ENCODE measurements at places on chromosomes 16 and 17.
A peak's percentile ranks its signal among the peaks of the same experiment; 100 is the strongest.

DNA sequence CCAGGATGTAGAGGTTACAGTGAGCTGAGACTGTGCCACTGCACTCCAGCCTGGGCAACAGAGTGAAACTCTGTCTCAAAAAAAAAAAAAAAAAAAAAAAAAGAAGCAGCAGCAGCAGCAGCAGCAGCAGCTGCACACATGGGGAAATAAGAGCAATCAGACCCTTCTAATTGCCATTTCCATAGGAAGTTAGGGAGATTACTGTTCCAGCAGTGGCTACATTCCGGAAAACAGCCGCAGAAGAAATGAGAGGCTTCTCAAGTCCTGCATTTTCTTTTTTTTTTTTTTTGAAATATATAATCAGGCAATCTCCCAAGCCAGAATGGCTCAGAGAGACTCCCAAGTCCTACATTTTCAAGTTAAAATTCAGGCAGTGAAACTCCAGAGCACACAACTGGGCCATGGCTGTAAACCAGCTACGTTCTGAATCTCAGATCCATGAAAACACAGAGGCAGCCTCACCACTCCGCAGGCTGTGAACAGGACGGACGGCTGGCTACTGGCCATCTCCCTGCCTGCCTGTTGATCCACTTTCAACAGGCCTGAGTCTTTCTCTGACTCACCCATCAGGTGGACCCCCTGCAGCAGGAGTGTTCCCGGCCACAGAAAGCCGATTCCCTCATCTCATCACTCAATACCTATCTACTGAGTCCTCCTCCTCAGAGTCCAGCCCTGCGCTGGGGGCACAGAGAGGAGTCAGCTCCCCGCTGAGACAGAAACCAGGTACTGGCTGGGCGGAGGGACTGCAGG lies 15.0 kb downstream of the TRPV1 start:
- DNase-seq = no peak

DNA sequence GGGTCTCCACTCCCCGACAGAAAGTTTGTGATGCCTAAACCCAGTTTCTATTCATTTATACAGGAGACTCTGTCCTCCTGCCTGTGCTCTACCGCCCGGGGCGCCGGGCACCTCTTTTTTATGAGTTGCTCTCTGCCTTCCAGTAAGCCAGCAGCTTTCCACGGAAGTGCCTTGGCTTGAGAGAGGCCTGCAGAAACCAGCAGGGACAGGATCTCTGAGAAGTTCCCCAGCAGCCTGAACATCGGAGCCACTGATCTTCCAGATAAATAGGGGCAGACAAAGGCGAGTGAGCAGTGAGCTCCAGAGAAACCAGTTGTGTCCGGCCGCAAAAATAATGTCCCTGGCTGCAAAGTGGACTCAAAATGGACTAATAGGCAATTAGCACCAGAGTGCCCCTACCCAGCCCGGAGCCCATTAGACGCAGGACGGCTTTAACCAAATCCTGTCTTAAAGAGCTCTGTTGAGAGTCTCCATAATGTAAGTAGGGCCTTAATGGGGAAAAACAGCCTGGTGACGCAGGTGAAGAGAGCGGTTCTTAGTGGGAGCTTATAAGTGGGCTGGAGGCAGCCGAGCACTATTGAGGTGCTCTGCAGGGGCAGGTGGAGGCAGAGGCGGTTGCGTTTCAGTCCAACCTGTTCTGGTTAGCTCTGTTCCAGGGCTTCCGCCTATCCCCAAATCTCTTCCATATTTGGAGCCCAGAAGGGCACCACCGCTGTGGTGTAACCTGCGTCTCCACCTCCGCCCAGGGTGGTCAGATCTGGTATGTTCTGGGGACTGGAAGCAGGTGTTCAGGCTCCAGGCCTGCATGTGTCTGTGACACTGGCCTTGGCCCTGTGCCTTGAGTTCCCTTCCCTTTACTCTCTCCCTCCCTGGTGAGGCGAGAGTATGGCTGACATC lies 74.1 kb downstream of the NT5M start:
- no peak for DNase-seq

- DNase-seq = no peak
Measured at GRCh38 chr16:67423611-67424260, 7.2 kb upstream of the HSD11B2 start.

- DNase-seq = peak; percentile 83
Measured at GRCh38 chr17:58082870-58083490, at the start of gene DYNLL2. DYNLL2 (plus strand) TSS chr17:58083419; CDS start chr17:58087091, 3,672 bp downstream.

DNA sequence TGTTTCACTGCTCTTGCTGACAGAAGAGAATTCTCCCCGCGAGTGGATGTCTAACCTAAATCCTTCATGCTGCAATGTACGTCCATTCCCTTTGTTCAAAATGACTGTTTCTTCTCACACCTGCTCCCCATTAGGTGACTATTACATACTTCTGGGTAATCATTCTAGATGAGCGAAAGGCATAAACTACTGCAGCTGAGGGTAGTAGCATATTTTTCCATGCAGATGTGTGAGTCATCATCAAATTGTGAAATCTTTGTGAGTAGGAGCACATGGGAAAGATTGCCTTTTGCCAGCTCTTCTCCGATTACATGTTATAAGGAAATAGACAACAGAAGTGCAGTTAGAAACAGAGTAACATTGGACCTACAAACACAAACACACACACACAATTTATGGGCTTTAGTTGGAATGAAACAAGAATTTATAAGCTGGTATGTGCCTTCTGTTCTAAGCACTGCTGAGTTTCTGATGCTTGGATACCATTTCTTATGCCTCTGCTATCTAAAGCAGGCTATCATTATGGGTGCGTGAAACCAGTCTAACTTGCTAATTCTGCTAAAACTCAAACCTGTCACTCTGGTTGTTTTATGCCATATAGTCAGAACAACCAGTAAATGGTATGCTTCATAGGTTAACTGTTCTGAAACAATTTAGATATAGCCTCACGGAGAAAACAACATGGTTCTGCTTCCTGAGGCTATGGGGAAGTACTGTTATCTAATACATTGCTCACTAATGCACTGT lies 346.9 kb upstream of the PSMD7 start:
- DNase-seq = no peak

- no peak for DNase-seq
Measured at GRCh38 chr17:47286198-47286914, 32.7 kb downstream of the ITGB3 start.

DNA sequence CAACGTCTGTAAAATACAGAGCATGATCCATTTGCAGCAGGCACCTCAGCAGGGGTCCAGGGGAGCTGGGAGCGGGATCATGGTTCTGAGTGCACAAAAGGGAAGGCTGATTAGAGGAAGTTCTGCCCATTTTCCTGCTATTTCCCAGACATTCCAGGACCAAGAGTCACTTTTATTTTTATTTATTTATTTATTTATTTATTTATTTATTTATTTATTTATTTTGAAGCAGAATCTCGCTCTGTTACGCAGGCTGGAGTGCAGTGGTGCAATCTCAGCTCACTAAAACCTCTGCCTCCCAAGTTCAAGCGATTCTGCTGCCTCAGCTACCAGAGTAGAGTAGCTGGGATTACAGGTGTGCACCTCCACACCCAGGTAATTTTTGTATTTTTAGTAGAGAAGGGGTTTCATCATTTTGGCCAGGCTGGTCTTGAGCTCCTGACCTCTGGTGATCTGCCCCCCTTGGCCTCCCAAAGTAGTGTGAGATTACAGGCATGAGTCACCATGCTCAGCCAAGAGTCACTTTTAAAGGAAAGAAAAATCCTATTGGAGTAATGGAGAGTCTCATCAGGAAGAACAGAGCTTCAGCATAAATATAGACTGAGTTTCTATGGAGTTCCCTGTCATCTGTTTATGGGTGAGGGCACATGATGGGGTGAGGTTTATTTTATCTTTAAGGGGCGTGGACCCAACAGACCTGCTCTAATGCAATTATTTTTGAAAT lies 355.2 kb downstream of the HAPSTR1 start:
- DNase-seq = no peak

- DNase-seq = no peak
Measured at GRCh38 chr17:50638606-50638965, 3.9 kb downstream of the ABCC3 start.

DNA sequence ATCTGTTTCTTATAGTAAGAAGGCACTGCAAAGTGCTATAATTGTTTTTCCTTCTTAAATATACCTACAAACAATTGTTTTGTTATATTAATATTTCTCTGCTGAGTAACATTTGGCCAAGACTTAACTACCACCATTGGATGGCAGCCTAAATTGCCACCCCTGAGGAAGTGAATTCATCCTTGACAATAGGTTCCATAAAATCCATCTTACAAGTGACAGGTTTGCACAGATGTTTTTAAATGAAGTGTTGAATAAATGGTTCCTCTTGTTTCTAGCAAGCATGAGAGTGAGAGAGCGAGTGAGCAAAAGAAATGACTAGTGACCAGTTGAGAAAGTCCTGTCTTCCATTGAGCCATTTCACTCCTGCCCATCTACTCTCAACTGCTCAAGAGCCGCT lies 8.3 kb upstream of the MPHOSPH6 start:
- DNase-seq = no peak

DNA sequence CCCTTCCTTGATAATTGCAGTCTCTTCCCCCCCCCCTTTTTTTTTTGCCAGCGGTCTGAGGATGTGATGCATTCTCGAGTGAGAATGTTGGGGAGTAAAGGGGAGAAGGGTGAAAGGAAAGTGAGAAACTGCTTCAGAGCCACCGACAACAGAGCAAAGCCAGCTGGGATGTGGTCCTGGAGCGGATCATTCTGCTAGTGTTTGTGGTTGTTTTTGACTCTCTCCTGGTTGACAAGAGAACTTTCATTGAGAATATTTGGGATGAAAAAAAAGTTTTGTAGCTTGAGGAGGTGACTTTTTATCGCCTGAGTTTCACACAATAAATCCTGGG lies 1.3 kb downstream of the NF1 start:
- DNase-seq = no peak

DNA sequence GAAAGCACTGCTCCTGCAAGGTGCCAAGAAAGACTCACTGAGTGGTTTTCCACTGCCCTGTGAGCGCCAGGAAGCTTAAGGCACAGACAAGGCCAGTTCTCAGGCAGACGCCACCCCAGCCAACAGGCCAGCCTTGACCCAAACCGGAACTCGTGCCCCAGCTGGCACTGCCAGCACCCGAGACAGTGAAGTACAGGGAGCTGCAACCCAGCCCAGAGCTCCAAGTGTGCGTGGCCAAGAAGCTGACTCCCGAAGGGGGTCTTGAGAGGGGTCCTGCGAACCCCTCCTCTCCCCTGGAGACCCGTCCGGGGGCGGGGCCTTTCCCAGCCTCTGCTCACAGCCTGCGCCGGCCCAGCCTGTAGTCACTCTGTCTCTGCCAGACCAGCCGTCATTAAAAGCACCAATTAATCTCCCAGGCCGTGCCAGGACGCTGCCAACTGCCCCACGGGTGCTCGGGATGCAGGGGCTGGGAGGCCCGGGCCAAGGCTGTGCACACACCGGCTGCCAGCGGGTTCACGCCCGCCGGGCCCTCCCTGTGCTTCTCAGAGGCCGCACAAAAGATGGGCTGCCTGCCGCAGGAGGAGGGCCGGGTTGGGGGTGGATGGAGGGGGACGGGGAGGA lies 4.4 kb upstream of the SOX8 start:
- no peak for DNase-seq

DNA sequence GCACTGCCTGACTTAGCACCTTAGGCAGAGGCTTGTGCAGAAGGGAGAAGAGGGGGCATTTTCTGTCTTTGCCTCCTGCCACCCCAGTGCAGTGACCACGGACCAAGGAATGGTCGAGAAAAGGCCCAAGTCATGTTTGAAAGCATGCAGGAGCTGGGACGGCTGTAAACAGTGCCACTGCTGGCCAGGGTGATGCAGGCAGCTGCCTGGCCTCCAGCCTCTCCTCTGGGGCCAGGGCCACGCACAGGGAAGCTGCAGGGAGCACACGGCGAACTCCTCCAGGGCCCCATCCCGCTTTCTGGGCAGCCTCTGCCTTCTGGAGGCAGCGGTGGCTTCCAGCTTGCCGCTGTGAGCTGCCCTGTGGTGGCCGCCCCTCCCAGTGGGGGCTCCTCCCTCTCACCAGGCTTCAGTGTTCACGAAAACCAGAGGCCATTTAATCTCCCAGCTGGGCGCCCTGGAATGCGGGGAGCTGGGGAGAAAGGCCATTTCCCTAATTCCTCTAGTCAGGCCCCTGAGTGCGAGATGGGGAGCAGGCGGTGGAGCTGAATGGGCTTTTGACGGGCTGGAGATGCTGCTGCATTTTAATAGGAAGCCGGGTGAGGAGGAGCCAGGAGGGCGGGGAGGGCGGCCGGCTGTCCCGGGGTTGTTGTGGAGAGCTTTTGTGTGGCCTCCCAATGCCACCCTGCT lies 28.7 kb upstream of the DNAI2 start:
- no peak for DNase-seq

DNA sequence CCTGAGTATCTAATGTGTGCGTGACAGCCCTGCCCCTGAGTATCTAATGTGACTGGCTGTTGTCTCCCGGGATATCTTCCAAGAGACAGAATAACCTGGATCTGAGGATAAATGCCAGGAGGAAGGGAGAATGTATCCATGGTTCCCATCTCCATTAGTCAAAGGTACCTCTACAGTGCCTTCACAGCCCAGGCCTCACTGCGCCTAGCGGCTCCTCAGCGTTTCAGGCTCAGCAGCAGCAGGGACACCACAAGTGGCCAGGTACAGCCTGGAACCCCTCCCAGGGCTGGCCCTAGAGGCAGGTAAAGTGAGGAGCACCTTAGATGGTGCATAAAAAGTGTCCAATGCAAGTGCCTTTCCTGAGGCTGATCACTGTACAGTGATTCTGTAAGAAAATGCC lies 32.0 kb downstream of the SOCS3 start:
- no peak for DNase-seq

- no peak for DNase-seq
Measured at GRCh38 chr17:76866774-76867577, 1.2 kb upstream of the MGAT5B start.

- DNase-seq = no peak
Measured at GRCh38 chr16:17364319-17365210, 106.2 kb downstream of the XYLT1 start.

GRCh38 chr17:35708951-35709350 lies 22.5 kb upstream of the RASL10B start:
- DNase-seq = no peak

All from activated CD8-positive, alpha-beta memory T cell treated with anti-CD3 and anti-CD28 coated beads for 48 hours (primary cell).